H1 (cell line): ENCODE measurements at places on chromosomes 12 and 14.
A peak's percentile ranks its signal among the peaks of the same experiment; 100 is the strongest.

DNA sequence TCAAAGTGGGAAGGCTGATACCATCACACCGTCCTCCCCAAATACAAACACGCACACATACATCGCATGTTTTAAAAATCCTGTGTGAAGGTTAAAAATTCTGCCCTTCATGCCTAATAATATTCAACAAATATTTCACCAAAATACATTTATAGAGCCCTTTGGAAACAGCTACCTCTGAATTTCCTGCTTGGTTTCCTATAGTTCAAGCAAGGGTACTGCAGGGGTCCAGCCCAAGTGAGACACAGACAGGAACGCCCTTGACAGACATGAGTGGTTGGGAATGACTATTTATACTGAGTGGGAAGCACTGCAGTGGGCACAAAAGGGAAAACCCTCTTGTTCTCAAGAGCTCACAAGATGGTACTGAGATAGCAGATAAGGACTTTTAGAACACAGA lies 51.0 kb downstream of the ST8SIA1 start:
- DNase-seq: no peak
- H3K4me3 ChIP-seq: no peak overlapping the region
- H3K27me3 ChIP-seq: no peaks in the 10 kb centered on the region
- H3K4me1 ChIP-seq: peaks cover 3% of the 10 kb centered on the region

- H3K27ac ChIP-seq: peak overlapping the region; percentile 41; the same call in 1 of the 2 replicates
- no peaks in the 10 kb centered on the region for H3K36me3 ChIP-seq
- H3K4me1 ChIP-seq: peaks cover 3% of the 10 kb centered on the region
- no peak for DNase-seq
- no peak overlapping the region for H3K4me3 ChIP-seq
- no peaks in the 10 kb centered on the region; the same call in 1 of the 2 replicates for H3K27me3 ChIP-seq
These were observed 108.0 kb downstream of the PPM1A start for GRCh38 chr14:60356906-60357550.

- H3K36me3 ChIP-seq: no peaks in the 10 kb centered on the region
- H3K4me1 ChIP-seq: no peaks in the 10 kb centered on the region
- DNase-seq: no peak
- no peaks in the 10 kb centered on the region for H3K27me3 ChIP-seq
- no peak overlapping the region for H3K27ac ChIP-seq
- no peak overlapping the region for H3K4me3 ChIP-seq
These were observed 8.0 kb downstream of the ANKS1B start for GRCh38 chr12:99976762-99977161.

GRCh38 chr12:66196806-66197205 lies 7.8 kb downstream of the IRAK3 start:
- no peak overlapping the region for H3K4me3 ChIP-seq
- no peaks in the 10 kb centered on the region for H3K36me3 ChIP-seq
- DNase-seq: no peak
- H3K27me3 ChIP-seq: no peaks in the 10 kb centered on the region
- no peak overlapping the region for H3K27ac ChIP-seq
- no peaks in the 10 kb centered on the region for H3K4me1 ChIP-seq

- H3K4me1 ChIP-seq: no peaks in the 10 kb centered on the region
- DNase-seq: no peak
- no peak overlapping the region for H3K4me3 ChIP-seq
- no peaks in the 10 kb centered on the region for H3K36me3 ChIP-seq
- H3K27ac ChIP-seq: no peak overlapping the region
- H3K27me3 ChIP-seq: no peaks in the 10 kb centered on the region
These were observed 226.4 kb downstream of the ANO2 start for GRCh38 chr12:5718680-5719079.

- DNase-seq: no peak
- H3K27me3 ChIP-seq: no peaks in the 10 kb centered on the region
- H3K4me1 ChIP-seq: no peaks in the 10 kb centered on the region
- H3K4me3 ChIP-seq: no peak overlapping the region
- H3K27ac ChIP-seq: no peak overlapping the region
These were observed 8.8 kb upstream of the KRT82 start for GRCh38 chr12:52414936-52415335.

GRCh38 chr12:51441583-51441982 lies 17.0 kb downstream of the SLC4A8 start:
- H3K4me3 ChIP-seq: no peak overlapping the region
- H3K4me1 ChIP-seq: no peaks in the 10 kb centered on the region
- H3K27me3 ChIP-seq: no peaks in the 10 kb centered on the region
- DNase-seq: no peak

DNA sequence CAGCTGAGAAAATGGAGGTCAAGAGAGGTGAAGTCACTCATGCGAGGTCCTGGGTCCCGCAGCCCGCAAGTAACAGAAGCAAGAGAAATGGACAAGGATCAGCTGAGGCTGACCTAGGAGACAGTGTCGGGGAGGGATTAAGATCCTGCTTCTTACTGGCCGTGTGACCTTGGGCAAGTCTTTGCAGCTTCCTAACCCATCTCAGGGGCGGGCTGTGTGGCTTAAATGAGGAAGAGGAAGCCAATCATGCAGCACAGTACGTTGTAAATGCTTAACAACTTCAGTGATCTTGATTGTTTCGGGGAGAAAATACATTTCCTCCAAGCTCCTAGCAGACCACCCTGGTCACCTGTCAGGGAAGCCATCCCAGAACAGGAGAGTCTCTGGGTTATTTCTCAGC lies 7.1 kb upstream of the PGF start:
- H3K27ac ChIP-seq: no peak overlapping the region
- H3K4me1 ChIP-seq: peaks cover 6% of the 10 kb centered on the region
- no peak overlapping the region for H3K4me3 ChIP-seq
- no peaks in the 10 kb centered on the region for H3K36me3 ChIP-seq
- DNase-seq: no peak

GRCh38 chr12:96094201-96094600 lies 58.8 kb upstream of the LTA4H start:
- H3K4me3 ChIP-seq: no peak overlapping the region
- H3K27ac ChIP-seq: no peak overlapping the region
- H3K4me1 ChIP-seq: peaks cover 8% of the 10 kb centered on the region; the same call in 1 of the 2 replicates
- H3K36me3 ChIP-seq: no peaks in the 10 kb centered on the region

GRCh38 chr12:124656947-124657434 lies 89.6 kb upstream of the NCOR2 start:
- H3K4me3 ChIP-seq: no peak overlapping the region
- H3K36me3 ChIP-seq: no peaks in the 10 kb centered on the region
- H3K27me3 ChIP-seq: no peaks in the 10 kb centered on the region
- no peak for DNase-seq
- H3K4me1 ChIP-seq: peaks cover 18% of the 10 kb centered on the region

DNA sequence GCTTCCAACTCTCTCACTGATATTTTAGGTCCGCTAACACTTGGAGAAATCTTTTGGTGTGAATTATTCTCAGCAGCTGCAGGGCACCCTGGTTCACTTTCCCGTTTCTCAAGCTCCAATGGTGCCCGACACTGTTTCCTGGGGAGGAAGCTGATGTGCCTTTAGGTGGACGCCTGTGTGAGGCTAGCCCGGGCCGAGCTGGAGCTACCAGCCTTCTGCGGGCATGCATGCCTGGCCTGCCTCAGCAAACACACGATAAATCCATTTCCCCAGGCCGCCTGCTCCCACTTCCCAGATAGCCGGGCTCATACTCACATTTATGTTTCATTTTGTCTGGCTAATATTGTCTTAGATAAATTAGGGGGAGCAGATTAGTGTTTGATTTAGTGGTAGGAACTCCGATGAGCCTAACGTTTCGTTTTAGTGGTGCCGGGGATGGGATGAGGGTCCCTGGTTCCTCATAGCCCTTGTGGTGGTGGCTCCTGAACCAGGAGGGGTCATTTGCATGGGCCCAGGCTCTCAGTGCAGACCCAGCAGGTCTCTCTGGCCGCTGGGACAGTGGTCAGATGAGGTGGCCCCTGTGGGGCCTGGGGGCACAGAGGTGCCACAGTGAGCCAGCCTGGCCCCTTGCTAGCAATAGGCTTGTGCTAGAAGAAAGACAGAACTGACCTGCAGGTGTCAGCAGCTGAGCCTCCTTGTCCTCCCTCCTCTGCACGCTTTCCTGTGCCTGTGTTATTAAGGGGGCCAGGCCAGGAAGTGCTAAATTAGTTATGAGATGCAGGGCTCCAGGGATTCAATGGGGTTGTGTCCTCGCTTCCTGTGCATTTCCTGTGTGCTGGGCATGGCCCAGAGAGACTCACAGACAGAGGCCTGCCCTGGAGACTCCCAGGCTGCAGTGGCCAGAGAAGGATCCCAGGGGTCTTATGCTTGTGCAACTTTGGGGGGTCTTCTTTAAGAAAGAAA lies 88.3 kb downstream of the KIF26A start:
- no peak overlapping the region for H3K27ac ChIP-seq
- H3K27me3 ChIP-seq: no peaks in the 10 kb centered on the region
- DNase-seq: peak; percentile 44
- H3K4me1 ChIP-seq: peaks cover 7% of the 10 kb centered on the region; the same call in 1 of the 2 replicates

GRCh38 chr12:63999853-64000252 lies 155.4 kb downstream of the SRGAP1 start:
- no peaks in the 10 kb centered on the region for H3K36me3 ChIP-seq
- DNase-seq: no peak
- no peaks in the 10 kb centered on the region for H3K4me1 ChIP-seq
- no peak overlapping the region for H3K27ac ChIP-seq
- H3K27me3 ChIP-seq: no peaks in the 10 kb centered on the region

DNA sequence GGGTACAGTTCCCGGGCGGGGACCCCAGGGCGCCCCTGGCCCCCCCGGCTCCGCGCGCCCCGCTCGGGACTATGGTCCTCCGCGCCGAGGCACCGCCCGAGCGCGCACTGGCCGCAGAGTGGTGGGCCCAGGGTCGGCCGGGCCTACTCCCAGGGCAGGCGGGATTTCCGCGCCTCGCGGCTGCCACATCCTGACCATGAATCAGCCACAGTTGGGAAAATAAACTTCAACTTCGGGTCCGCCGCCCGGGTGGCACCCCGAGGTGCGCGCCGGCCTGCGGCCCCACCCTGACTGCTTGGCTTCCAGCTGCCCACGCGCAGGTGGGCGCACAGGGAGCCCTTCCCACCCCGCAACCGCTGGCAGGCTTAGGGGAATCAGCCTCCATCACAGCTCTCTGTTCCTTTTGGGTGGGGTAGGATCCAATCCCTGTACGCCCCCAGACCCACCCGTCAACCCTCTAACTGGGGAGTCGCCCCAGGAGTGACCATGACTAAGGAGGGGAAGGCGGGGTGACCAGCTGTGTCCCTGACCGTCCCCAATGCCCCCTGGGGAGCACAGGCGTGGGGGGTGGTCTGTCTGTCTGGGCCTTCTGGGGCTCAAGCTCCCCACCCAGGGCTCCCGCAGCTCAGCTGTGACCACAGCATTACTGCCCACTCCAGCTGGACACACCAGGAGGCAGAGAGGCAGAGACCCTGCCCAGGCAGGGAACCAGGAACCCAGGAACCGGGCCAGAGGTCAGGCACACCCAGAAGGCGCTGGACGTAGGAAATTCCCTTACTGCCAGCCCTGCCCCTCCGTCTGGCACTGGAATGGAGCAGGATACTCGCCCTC lies 678 bp downstream of the INF2 start:
- H3K4me1 ChIP-seq: peaks cover 41% of the 10 kb centered on the region
- H3K4me3 ChIP-seq: peak overlapping the region; percentile 54
- H3K36me3 ChIP-seq: no peaks in the 10 kb centered on the region
- DNase-seq: no peak
- no peak overlapping the region; the same call in 1 of the 2 replicates for H3K27ac ChIP-seq

- no peak within 1 kb of the TSS for H3K27ac ChIP-seq
- H3K27me3 ChIP-seq: no peaks in the 10 kb centered on the region
- no peaks in the 10 kb centered on the region for H3K36me3 ChIP-seq
These were observed at the start of gene RNF212B for GRCh38 chr14:23237772-23238594. TSS of gene RNF212B (plus strand) at chr14:23237936. CDS start at chr14:23240346, 2,410 bp downstream.

DNA sequence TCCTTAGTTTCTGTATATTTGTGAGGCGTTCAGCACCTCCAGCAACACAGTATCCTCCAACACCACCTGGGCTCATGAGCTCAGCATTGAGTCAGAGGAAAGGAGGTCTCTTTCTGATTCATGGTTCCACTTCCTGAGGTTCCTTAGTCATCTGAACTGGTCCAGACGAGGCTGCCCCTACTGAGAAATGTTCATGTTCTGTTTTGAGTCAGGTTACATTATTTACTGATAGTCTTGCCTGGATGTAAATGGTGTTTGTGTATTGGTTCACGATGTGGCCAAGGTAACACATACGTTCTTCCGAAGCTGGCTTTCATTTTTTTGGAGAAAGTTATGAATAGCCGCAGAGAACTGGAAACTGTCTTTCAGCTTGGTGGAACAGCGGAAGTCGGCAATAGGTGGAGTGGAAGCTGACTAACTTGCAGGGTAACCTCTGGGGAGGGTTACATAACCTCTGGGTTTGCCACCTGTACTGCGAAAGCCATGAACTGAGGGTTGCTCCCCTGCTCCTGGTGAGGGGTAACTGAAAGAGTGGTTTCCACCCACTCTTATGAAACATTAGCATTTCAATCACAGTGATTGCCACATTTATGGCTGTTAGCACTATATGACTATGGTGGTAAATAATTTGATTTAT lies 42.2 kb upstream of the MANSC4 start:
- H3K36me3 ChIP-seq: no peaks in the 10 kb centered on the region
- H3K4me1 ChIP-seq: no peaks in the 10 kb centered on the region
- H3K27me3 ChIP-seq: no peaks in the 10 kb centered on the region
- no peak for DNase-seq
- no peak overlapping the region for H3K27ac ChIP-seq

DNA sequence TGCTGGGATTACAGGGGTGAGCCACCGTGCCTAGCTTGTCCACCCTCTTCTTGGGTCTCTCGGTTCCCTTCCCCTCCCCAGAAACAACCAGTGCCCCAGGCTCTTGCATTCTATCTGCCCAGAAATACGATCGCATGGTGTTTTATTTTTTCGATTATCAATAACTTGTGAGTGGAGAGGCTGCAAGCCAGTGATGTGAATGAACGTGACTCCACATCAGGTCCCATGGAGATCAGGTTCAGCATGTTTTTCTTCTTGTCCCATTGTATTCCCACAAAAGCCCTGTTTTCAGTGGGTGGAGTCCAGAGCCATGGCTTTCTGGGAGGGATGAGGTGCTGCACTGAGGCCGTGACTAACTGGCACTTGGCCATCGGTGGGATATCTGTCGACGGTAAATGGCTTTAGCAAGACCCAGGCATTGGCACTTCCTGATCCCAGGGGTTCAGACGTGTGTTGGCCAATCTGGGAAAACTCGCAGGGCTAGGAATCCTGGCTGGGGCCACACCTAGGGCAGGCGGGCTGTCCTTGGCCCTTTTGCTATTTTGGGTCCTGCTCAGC lies 12.7 kb upstream of the HNF1A start:
- no peaks in the 10 kb centered on the region for H3K36me3 ChIP-seq
- H3K4me3 ChIP-seq: no peak overlapping the region
- H3K27me3 ChIP-seq: no peaks in the 10 kb centered on the region

DNA sequence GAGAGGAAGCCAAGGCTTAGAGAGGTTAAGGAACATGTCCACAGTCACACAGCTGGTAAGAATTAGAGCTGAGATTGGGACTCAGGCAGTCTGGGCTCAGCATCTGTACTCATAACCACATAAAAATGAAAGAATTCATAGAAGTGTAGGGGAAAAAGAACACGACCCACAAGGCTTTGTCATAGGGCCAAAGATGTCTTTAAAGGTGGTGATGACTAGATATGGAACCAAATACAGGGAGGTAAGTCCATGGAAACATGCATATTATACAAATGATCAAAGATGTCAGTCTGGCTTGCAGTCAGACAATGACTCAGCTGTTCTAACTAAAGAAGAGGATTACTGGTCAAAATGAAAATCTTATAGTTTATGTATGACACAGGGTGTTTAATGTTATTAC lies 7.2 kb upstream of the SSPN start:
- H3K27me3 ChIP-seq: no peaks in the 10 kb centered on the region
- H3K4me3 ChIP-seq: no peak overlapping the region
- H3K27ac ChIP-seq: no peak overlapping the region
- H3K4me1 ChIP-seq: no peaks in the 10 kb centered on the region
- no peaks in the 10 kb centered on the region for H3K36me3 ChIP-seq
- DNase-seq: no peak
